ENCODE measurements at places on chromosomes 11 and 22.
A peak's percentile ranks its signal among the peaks of the same experiment; 100 is the strongest.

- DNase-seq, result no peak
These were observed 164.0 kb upstream of the UBASH3B start for GRCh38 chr11:122491509-122491908.

DNA sequence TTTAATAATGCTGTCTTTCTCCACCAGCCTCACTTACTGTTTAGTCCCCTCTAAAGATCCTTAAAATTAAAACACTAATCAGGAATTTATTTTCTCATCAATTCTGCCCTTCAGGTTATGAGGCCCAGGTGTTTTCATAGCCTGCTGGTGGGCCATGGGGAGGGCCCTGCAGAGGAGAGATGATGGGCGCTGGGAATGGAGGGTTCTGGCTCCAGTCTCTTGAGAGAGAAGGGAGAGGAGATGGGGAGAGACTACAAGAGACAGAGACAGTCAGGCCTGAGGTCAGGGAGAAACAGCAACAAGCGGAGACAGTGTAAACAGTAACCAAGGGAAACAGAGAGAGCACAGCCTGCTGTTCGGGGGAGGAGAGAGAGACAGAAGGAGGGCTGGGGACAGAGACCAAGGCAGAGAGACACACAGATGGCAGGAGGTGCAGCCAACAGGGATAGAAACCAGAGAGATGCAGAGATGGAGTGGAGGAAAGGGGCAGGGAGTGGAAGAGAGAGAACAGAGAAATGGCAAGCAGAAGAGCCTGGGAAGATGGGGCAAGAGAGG is 187.3 kb upstream of the SYT13 start:
- no peak for DNase-seq

- DNase-seq, result no peak
These were observed 88.4 kb upstream of the RTL6 start for GRCh38 chr22:44586351-44586990.

GRCh38 chr11:19345519-19345847 is 104.7 kb upstream of the E2F8 start:
- no peak for DNase-seq

GRCh38 chr22:23285734-23286133 is 105.4 kb downstream of the BCR start:
- no peak for DNase-seq

DNA sequence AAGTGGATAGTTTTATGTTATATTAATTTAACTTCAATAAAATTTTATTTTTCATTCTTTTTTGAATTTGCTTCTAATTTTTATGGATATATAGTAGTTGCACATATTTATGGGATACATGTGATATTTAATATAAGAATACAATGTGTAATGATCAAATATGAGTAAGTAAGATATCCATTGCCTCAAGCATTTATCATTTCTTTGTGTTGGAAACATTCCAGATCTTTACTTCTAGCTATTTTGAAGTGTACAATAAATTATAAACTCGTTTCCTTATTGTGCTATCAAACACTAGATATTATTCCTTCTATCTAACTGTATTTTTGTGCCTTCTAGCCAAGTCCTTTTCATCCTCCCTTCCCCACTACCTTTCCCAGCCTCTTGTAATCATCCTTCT is 17.0 kb downstream of the EXPH5 start:
- DNase-seq, result no peak

- no peak for DNase-seq
These were observed 117.8 kb downstream of the NAT10 start for GRCh38 chr11:34223021-34223813.

DNA sequence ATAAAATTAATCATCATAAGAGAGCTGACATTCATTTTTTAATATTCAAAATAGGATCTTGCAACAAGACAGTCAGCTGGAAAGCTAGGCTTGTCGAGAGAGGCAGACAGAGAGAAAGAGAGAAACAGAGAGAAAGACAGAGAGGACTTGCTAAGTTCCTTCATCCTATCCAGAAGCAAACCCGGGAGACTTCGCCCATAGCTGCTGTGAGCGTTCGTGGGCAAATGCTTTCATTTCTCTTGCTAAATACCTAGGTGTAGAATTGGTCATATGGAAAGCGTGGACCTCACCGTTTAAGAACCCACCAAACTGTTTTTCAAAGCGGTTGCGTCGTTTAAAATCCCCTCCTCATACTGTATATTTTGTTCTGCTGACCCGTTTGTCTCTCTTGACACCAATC is 25.3 kb upstream of the KRTAP5-6 start:
- DNase-seq, result no peak

GRCh38 chr22:24518228-24518627 is 23.1 kb downstream of the UPB1 start:
- no peak for DNase-seq

GRCh38 chr11:69249311-69250185 is 44.4 kb upstream of the MYEOV start:
- DNase-seq, result no peak

DNA sequence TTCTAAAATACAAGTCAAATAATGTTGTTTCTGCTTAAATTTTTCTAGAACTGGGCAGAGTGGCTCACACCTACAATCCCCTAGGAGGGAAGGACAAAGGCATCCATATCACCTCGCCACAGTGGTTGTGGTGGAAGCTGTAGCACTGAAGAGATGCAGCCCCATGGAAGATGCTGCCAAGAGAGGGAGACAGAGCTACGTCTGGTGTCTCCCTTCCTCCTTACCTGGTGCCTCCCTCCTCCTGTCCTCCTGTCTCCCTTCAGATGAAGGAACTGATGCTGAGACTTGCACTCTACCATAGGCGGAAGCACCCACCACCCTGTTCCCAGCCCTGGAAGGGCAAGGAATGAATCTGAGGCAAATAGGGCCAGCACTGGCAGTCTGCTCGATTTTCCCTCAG is 22.3 kb downstream of the MMP27 start:
- DNase-seq, result no peak

- no peak for DNase-seq
These were observed 27.4 kb upstream of the LINC01488 start for GRCh38 chr11:69454018-69454417.

- DNase-seq, result peak; percentile 64
These were observed 128.7 kb upstream of the TOP3B start for GRCh38 chr22:22111267-22111751.

GRCh38 chr11:106395716-106396349 is 318.4 kb downstream of the AASDHPPT start:
- no peak for DNase-seq

DNA sequence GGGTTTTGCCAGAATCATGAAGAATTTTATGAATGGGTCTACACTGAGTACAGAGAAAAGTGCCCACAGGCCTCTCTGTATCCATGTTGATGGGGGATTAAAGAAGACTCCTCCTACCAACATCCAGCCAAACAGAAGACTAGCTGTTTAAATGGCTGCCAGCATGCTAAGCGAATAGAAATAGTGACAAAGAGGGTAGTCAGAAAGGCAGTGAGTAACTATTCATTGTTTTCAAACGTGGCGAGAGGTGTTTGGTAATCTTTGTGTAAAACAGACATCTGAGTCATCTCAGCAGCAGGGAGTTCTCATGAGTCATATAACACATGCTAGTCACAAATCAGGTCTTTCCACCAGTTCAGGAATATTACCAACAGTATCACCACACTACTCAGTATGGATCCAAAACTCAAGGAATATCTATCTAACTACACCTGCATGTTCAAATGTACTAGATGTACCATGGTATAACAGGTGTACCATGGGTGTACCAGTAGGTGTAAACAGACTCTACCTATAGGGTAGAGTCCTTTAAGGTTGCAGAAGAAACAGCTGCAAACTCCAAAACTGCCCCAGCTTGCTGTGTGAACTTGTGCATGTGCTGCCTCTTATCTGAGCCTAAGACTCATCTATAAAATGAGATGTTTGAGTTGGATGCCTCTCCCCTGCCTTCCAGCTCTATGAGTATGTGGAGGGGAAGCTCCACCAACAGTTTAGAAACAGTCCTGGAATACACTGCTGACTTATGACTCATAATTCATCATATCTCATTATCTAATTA is 82.0 kb downstream of the SLC1A2 start:
- peak; percentile 40 for DNase-seq

- DNase-seq, result no peak
These were observed 16.5 kb upstream of the EHD1 start for GRCh38 chr11:64894812-64895452.

DNA sequence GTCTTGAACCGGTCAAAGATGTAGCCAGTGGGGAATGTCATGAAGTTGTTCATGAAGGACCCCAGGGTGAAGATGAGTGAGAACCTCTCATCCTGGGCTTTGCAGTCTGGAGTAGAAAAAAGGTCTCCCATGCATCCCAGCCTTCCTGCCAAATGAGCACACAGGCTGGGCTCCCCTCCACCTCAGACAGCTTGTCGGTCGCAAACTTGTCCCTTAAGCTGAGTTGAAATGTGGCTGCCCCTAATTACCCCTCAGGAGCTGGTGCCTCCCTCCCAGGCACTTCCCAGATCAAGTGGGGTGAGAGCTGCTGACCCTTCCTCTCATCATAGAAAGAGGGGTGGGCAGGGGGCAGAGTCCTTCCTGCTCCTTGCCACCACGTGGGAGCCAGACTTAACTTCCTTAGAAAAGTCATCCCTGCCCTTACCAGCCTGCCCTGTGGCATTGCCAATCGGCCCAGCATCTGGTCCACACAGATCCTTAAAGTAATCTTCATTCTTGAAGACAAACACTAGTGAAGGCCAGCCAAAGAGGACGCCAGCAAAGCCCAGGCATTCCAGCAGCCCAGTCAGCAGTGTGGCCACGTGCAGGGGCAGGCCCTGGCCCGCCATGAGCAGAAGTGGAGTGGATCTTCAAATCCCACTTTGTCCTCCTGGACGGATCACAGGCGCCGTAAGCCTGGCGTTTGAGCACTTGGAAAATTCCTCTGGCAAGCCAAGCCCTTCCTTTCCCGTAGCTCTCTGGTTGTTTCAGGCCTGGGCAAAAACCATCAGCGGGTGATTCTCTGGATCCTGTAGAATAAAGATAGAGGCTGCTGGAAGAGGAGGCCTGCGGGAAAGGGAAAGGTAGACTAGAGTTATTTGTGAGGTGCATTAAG is 1.1 kb downstream of the SLC43A3 start:
- no peak for DNase-seq

DNA sequence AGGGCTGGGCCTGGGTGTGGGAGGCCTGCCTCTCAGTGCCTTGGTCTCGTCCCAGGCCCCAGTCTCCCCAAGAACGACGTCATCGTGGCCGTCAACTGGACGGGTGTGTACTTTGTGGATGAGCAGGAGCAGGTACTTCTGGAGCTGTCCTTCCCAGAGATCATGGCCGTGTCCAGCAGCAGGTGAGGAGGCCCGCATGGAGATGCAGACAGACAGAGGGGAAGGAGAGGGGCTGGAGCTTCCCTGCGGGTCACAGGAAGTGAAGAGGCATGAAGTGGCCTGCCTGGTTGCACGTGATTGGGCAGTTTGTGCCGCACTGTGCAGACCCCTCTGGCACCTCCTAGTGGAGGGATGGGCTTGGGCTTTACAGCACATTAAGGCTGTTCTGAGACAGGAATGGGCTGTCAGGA is 70.4 kb downstream of the MYO7A start:
- DNase-seq, result peak; percentile 25

DNA sequence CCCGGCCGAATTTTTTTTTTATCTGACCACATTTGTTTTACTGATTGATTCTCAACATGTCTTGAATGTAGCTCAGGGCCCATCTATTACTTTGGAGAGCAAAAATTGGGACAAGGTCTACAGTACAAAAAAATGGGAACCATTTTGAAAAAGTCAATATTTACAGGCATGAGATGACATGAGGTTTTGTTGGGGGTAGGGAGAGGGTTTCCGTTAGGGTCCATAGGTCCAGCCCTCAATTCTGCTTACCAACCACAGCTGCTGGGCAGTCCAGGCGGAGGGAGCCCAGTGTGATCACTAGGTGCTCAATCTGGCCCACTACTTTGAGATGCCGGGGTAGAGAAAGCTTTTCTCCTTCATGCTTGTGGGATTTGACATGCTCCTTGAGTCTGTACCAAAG is 18.3 kb downstream of the NRIP3 start:
- no peak for DNase-seq

DNA sequence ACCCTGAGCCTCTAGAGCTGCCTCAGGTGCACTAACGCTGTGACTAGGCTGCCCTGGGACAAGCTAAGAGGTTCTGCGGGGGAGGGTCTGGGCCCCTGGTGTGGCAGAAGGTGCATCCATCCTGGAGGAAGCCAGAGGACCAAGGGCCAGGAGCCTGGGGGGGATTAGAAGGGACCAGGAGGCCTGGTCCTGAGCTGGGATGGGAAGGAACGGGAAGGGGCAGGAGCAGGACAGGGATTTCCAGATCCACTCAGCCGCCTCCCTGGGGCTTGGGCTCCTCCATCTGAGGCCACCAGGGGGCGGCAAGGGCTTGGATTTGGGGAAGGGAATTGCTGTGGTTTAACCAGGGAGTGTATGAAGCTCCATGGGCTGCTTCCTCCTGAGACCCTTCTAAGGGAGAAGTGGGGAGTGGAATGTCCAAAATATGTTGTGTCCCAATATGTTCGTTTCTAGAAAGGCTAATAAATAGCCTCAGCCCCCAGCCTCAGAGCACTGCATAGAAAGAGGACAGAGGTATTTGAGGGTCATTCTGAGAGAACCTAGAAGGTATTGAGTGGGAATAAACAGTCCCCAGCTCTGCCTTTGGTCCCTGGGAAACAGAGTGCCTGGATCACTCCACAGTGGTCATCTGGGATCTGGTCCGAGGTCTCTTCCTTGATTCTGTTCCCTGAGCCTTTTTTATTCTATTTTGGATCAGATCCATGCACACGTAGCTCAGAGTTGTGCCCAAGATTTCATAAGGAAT is 17.4 kb upstream of the PRAME start:
- peak; percentile 34 for DNase-seq

DNA sequence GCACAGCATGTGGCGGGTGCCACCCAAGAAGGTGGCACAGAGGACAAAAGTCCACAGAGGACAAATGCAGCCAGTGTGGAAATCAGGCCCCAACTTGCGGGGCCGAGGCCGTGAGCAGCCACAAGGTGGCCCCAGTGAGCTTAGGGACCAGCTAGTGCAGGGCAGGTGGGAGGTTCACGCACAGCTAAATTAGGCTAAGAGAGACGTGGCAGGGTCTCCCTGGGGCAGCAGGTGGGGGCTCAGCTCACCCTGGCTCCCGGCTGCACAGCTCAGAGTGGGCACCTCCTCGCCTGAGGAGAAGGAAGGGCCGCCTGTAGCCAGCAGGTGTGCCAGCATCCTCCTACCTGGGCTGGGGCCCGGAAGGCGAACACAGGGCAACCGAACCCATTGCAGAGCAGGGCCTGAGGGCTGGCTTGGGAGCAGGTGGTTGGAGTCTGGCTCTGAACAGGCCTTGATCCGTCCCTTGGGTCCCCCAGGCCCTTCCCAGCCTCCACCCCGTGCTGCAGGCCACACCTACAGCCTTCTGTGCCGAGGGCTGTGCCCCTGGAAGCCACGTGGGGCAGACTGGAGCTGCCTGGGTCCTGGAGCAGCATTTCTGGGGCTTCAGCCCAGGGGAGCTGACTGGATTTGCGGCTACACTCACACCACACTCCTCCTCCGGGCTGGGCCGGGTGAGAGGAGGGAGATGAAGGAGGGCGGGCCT is 26.1 kb upstream of the CELSR1 start:
- peak; percentile 80 for DNase-seq

DNA sequence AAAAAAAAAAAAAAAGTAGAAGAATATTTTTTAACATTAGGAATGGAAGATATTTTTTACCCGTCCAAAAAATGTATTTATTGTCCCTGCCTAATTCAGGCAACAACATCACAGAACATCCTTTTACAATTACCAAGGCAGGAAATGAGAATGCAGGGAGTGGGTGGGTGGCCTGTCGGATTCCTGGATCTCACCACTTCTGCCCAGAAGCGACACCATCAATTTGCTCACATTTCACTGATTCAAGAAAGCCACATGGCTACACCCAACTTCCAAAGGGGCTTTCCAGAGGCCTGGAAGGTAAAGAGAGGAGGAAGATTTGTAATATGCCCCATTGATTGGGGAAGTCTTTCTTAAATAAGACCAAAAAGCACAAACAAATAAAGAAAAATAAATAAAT is 93.8 kb upstream of the CLPB start:
- DNase-seq, result no peak

GRCh38 chr22:43488031-43488866 is 76.4 kb downstream of the MPPED1 start:
- no peak for DNase-seq

Measured in stimulated activated CD4-positive, alpha-beta T cell treated with anti-CD3 and anti-CD28 coated beads, Interleukin-1b, Interleukin-23, amount 100 ng/mL, for 48 hours (primary cell).